Erythroblast (primary cell): ENCODE measurements at places on chromosomes 11 and 22.

DNA sequence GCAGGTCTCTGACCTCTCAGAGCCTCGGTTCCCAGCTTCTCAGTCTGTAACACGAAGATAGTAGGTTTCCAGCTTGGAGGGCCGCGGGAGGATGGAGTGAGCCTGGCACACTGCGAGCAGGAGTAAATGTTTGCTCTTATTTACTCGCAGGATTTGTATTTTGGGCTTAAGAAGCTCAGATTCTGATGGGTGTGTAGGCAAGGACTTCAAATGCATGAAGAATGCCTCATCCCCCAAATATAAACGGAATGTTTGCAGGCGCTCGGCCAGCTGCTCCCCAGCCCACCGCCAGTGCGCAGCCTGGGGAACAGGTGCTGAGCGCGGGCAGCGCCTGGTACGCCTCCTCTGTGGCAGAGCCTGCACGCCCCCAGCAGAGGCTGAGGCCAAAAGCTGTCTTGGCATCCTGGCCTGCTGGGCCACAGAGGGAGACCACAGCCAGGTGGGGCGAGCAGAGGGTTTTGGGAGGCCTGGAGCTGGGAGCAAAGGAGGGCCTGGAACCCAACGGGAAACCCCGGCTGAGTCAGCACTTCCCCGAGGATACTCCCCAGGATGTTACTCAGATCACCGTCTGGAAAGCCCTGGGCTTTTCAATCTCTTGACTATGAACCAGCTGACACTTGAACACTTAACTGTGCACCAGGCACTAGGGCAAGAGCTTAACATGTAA lies 9.4 kb downstream of the EHD1 start:
- DNase-seq, result no peak

DNA sequence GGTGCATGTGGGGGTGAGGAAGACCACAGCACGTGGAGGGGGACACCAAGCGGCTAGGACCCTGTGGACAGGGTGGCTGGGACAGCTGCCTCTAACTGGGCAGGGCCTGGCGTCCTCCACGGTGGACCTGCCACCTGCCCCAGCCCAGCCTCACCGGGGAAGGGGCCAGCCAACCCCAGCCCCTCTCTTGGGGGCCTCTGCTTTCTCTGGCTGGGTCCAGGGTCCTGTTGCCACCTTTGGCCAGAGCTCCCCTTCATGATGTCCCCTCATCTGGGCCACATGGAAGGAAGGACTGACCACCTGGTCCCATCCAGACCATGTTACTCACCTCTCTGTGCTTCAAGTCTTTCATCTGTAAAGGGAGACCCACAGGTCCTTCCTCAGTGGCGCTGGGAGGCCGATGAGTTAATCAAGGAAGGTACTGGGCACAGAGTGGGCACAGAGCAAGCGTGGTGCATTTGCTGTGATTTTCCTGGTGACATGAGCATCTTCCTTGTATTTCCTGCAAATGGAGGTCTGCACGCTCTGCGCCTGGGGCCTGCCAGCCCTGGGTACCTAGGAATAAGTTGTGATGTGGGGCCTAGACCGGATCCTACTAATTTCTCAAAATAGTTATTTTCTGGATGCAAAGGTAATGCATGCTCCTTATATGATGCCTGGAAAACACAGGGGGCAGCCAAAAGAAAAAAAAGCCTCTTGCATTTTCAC lies 538.4 kb downstream of the TBC1D22A start:
- DNase-seq, result no peak

DNA sequence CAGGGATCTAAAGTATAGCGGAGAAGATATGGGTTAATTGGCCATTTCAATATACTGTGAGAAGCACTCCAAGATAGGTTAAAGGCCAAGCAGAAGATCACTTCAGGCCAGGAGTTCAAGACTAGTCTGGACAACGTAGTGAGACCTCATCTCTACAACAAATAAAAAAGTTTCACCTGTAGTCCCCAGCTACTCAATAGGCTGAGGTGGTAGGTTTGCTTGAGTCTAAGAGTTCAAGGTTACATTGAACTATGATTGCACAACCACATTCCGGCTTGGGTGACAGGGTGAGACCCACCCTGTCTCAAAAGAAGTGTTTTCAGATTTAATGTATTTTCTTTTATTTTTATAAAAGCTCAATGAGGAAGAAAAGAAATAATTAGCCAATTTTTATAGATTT lies 25.4 kb downstream of the PATL1 start:
- no peak for DNase-seq

GRCh38 chr11:69939551-69940245 lies 120.5 kb upstream of the FGF3 start:
- DNase-seq, result no peak

DNA sequence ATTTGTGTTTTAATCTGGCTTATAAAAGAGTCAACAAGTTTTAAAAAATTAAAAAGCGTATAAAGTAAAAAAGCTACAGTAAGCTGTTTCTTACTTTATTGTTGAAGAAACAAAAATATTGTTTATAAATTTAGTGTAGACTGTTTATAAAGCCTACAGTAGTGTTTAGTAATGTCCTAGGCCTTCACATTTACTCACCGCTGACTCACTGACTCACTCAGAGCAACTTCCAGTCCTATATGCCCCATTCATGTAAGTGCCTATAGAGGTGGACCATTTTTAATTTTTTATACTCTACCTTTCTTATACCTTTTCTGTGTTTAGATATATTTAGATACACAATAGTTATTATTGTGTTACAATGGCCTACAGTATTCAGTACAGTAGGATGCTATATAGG lies 12.2 kb downstream of the MPPED2 start:
- DNase-seq, result no peak

- DNase-seq, result no peak
Measured at GRCh38 chr11:2860636-2861035, 24.9 kb downstream of the CDKN1C start.

- no peak for DNase-seq
Measured at GRCh38 chr11:15944460-15944859, 411.9 kb downstream of the SOX6 start.

- DNase-seq, result peak; percentile 67
Measured at GRCh38 chr11:129117595-129118350, 74.4 kb downstream of the ARHGAP32 start.

- DNase-seq, result peak; percentile 35
Measured at GRCh38 chr11:45662665-45663485, 2.5 kb downstream of the CHST1 start.

DNA sequence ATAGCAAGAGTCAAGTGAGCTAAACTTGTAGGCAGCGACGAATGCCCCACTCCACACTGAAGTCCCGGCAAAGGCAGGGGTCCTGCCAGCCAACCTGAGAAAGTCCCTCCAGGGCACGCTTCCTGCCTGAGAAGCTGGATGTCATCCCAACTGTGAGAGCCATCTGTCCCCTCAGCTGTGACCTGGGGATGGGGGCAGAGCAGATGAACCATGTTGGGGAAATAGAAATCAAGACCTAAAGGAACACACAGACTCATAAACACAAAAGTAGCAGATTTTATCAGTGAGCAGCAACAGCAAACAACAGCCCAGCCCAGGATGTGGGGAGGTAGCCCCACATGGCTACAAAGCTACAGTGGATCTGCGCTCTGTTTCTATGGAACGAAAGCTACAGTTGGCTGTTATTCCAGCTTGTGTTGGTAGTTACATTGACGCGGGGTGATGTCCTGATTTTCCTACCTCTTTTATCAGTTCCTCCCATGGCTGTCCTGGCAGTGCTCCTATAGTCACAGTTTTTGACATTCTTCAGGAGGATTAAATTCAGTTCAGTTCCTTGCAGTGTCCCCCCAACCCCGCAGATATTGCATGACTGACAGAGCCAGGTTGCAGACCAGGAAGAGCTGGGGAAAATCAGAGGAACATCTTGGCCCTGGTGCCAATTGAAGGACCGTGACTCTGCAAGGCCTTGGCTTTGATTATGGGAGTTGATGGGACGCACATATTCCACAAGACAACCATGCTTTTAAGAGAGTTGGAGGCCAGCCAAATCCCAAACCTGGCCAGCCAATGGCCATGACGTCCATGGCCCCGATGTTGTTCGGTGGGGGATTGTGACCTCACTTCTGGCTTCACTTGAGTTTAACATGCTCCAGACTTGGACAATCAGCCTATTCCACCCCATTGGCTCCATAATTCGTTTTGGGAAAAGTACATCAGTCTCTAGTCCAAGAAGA lies 14.6 kb downstream of the MRGPRD start:
- DNase-seq, result no peak

GRCh38 chr11:15727520-15727914 lies 612.8 kb downstream of the INSC start:
- DNase-seq, result no peak

DNA sequence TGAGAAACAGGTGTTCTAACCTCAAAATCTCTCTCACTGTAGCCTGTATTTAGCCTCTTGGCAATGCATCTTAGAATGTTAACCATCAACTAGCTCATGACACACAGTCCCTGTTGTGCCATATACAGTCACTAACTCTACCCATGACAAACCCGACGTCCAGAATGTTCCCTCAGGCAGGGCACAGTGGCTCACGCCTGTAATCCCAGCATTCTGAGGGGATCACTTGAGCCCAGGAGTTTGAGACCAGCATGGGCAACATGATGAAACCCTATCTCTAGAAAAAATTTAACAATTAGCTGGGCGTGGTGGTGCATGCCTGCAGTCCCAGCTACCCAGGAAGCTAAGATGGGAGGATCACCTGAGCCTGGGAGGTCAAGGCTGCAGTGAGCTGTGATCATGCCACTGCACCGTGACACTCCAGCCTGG lies 18.2 kb upstream of the CCDC34 start:
- no peak for DNase-seq

DNA sequence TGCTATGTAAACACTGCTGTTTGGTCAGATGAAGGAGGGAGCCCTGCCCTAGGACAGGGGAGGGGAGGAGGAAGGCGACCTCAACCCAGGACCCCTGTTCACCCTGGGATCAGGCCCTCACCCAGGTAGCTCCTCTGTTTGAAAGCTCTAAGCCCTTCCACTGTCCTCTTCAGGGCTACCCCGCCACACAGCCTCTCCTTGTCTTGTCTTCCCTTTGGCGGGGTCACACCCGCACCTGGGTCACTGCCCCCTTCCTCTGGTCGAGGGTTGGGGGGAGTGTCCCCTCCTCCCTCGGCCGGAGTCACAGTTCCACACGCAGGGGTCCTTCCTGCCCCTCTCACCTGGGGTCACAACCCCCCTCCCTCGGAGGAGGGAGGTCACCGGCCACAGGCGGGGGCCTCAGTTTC lies 463 bp upstream of the PTPMT1 start:
- DNase-seq, result no peak

- peak; percentile 85 for DNase-seq
Measured at GRCh38 chr22:36816636-36817524, at the start of gene PVALB. Gene PVALB (minus strand): TSS chr22:36817035. CDS start chr22:36817005, 30 bp downstream.

GRCh38 chr11:44407211-44407996 lies 97.5 kb upstream of the ALX4 start:
- no peak for DNase-seq

DNA sequence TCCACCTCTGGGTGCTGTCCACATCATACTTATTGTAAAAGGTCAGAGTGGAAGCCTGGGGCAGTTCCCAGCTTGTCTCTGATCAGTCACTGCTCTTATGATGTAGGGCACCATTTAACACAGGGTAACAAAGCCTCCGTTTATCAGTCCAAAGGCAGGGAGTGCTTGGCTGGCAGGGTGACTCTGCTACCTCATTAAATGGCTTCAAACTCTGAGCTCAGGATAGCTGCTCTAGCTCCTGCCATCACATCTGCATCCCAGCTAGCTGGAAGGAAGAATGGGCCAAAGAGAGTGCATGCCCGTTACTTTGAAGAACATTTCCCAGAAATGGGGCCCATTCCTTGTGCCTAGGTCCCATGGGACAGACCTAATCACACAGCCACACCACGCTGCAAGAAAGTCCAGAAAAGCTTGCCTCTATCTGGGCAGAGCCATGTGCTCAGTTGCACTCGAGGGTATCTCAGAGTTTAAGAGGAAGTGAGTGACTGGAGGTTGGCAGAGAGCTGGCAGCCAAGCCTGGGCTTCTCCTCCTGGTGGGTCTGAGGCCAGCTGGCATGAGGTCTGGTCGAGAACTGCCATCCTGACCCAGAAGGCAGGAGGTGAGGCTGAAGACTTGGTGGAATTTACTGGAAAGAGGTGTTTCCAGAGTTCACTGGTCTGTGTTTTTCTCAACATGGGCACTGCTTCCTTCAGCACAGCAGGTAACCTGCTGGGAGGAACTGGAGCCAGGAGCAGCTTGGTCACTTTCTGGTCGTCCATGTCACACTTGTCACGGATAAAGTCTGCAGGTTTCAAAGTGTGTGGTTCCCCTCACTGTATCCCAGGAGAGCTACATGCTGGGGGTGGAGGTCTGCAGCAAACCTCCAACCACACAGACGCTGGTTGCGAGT lies 935.7 kb downstream of the BRD1 start:
- DNase-seq, result no peak

GRCh38 chr11:122864386-122865115 lies 18.0 kb upstream of the JHY start:
- no peak for DNase-seq

DNA sequence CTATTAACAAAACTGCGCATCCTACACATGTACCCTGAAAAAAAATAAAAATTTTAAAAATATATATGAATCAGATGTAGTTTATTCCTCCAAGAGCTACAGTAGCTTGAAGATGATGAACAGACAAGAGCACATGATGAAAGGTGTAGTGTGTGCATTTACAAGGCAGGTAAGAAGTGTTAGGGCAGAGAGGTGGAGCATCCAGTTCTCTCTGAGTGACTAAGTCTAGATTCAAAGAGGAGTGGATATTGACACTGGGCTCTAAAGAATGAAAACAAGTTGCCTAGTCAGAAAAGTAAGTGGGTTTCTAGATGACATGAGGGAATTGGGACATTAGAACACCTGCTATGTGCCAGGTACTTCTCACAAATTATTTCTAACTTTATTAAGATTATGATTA lies 76.0 kb upstream of the CARD18 start:
- DNase-seq, result no peak

- no peak for DNase-seq
Measured at GRCh38 chr11:131763193-131763890, 392.9 kb downstream of the NTM start.

GRCh38 chr11:108967571-108967970 lies 302.7 kb downstream of the DDX10 start:
- no peak for DNase-seq

DNA sequence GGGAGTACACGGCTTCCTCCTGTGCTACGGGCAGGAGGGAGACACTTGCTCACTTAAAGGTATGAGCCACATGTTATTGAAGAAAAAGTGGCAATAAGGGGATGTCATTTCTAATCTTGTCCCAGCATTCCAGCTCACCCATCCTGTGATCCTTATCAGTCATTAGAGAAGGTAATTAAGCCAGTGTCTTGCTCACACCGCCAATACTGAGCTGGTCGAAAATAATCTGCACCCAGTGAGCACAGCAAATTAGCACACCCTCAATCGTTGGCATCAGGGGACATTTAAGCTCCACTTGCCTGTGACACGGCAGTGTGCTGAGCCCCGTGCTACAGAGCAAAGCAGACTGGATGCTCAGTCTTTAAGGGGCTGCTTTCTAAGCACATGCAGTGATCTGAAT lies 510.7 kb downstream of the OPCML start:
- DNase-seq, result no peak
